ENCODE measurements at places on chromosomes 5 and 9.

DNA sequence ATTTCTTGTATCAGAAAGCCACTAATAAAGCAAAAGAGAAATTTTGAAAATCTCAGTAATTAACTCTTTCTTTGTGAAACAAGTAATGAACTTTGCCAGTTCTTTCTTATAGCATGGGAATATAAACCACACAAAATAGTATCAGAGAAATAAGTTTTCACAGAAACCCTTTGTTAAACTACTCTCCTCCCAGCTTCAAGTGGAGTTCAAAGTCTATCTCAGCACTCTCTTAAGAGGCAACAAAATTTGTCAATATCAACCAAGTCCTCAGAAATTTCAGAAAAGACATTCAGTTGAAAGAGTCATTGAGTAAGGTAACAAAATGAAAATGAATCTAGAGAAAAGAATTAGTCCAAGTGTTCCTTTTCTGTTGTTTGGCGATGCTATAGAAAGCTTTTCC is 89.3 kb downstream of the NTRK2 start:
- DNase-seq: no peak

GRCh38 chr5:149147676-149148075 is 6.4 kb downstream of the ABLIM3 start:
- no peak for DNase-seq

DNA sequence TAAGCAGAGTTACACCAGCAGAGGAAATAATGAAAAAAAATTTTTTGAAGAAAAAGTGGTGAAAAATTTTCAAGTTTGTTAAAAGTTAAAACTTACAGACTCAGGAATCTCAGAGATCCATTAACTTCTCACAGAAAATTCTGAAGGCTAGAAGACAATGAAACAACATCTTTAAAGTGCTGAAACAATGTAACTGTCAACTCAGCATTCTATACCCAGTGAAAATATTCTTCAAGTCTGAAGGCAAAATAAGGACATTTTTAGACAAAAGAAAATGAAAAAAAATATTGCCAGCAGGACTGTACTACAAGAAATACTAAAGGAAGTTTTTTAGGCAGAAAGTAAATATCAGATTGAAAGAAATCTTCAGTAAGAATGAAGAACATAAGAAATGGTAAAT is 36.7 kb upstream of the RGMB start:
- DNase-seq: no peak

DNA sequence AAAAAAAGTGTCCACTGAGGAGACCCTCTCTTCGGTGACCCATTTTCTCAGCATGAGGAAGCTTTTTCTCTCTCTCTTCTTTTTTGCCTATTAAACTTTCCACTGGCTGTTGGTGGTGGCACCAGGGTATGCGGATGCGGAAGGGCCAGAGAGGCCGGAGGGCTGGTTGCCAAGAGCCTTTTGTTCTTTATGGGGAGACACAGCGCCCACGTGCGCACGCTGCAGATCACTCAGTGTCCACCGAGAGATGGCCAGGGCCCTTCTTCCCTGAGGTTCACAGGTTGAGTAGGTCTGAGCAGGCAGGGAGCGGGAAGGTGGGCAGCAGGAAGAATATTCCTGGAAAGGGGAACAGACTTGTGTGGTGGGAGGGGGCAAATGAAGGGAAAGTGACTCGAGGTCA is 69.1 kb downstream of the STK10 start:
- no peak for DNase-seq

DNA sequence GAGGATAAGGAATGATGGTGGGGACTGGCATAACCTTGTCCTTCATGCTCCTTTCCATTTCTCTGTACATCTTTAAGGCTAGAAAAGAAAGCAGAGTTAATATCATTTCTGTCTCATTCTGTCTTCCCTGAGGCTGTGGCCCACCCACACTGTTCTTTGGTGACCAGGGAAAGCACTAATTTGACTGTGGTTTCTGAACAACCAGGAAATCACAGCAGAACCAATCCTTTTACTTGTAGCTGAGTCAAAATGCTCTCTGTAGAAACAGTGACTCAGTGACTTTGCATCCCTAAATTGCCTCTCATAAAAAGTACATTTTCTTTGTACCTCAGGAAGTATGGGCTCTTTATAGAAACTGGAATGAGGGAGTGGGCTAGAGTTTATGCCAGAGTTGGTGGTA is 28.1 kb downstream of the IL33 start:
- no peak for DNase-seq
